ENCODE measurements at places on chromosomes 7 and 10. TPM values are rescaled to one million over a fixed set of nuclear protein-coding genes. Genes with fewer than 3 reads are reported as not detected.

Gene GPR15LG
- not detected for total RNA-seq

DNA sequence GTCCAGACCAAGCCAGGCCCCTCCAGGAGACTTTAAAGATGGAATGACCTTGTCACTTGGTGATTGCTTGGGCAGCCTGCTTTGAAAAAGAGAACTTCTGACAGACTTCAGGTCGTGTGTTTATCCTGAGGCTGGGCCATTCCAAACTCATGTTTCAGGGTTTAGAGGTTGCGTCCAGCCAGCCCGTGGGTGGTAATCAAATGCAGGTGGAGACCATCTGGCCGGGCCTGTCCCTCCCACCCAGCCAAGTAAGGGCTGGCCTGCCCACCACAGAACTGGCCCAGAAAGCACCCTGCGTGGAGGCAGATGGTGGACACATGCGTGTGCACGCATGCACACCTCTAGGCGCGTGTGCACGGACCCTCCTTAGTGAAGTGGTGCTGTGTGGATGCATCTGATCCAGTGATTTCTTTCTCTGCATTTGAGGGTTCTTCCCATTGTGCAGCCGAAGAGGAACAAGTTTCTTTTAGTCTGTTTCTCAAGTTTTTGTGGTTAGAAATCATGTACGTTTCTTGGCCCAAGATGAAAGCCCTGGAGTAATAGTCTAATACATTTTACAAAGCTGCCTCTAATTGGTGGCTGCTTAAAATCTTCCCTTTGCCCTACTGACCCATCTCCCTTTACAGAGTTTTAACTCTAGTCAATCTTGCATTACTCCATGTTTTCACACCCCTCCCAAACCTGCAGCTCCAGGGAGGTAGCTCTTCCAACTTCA, 43.0 kb downstream of the SUFU start:
- no peak overlapping the region for H3K4me3 ChIP-seq
- H3K4me1 ChIP-seq = peaks cover 5% of the 10 kb centered on the region
- H3K27me3 ChIP-seq = no peaks in the 10 kb centered on the region
- DNase-seq = no peak
- H3K27ac ChIP-seq = no peak overlapping the region

Gene C10orf105
- total RNA-seq = 0.11 TPM

DNA sequence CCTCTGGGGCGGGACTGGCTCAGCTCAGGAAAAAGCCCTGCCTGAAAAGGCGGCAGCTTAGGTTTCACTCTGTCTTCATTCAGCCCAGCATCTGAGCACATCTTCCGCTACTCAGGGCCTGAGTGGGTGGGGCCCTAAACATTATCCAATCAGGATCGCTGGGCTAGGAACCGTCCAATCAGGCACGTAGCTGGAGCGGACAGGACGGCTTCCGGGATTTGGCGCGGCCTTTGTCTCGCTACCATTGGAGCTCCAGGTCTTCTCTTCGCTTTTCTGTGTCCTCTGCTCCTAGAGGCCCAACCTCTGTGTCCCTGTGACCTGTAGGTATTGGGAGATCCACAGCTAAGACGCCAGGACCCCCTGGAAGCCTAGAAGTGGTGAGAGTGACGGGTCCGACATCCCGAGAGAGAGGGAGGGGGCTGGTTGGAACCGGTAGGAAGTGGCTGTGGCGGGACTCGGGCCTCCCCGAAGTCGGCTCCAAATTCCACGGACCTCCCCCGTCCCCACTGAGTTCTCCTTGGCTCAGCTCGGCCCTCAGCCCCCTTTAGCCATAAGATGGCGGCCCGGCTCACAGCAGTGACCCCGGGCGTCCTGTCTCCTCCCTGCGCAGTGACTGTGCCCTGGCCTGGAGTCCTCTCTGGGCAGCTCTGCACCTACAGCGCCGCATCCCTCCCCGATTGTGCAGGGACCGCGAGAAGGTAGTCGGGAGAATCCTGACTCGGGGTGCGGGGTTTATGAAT, 99.1 kb downstream of the ZNF680 start:
- no peaks in the 10 kb centered on the region for H3K4me1 ChIP-seq
- no peaks in the 10 kb centered on the region for H3K36me3 ChIP-seq
- H3K27me3 ChIP-seq = no peaks in the 10 kb centered on the region
- DNase-seq = peak; percentile 9
- no peak overlapping the region for H3K27ac ChIP-seq
- H3K4me3 ChIP-seq = peak overlapping the region; percentile 49

DNA sequence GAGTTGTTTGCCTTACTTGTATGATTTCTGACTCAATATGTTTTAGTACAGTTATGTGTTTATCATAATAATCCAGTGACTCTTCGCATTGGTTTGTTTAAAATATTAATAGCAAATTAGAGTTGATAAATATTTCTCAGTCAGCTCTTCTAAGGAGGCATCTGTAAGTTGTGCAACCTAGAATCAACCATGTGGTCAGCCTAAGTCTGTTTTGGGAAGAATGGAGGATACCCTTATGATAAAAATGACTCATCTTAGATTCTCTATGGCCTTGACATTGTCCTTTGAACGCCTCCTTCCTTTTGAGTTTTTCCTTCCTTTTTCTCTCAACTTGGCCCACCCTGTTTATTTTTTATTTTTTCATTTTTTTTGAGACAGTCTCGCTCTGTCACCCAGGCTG, 18.8 kb downstream of the DNAJC9 start:
- peaks cover 21% of the 10 kb centered on the region for H3K36me3 ChIP-seq
- no peak overlapping the region for H3K4me3 ChIP-seq
- no peak overlapping the region for H3K27ac ChIP-seq
- no peaks in the 10 kb centered on the region for H3K27me3 ChIP-seq
- H3K4me1 ChIP-seq = peaks cover 2% of the 10 kb centered on the region
- no peak for DNase-seq

GRCh38 chr10:48478980-48479811, 125.7 kb downstream of the ARHGAP22 start:
- no peaks in the 10 kb centered on the region for H3K36me3 ChIP-seq
- DNase-seq = no peak
- H3K4me3 ChIP-seq = no peak overlapping the region
- no peak overlapping the region for H3K27ac ChIP-seq
- no peaks in the 10 kb centered on the region for H3K4me1 ChIP-seq
- H3K27me3 ChIP-seq = peaks cover 40% of the 10 kb centered on the region

- H3K27me3 ChIP-seq = no peaks in the 10 kb centered on the region
- no peak overlapping the region for H3K4me3 ChIP-seq
- H3K4me1 ChIP-seq = no peaks in the 10 kb centered on the region
- no peaks in the 10 kb centered on the region for H3K36me3 ChIP-seq
- no peak overlapping the region for H3K27ac ChIP-seq
- DNase-seq = no peak
Observed at GRCh38 chr10:28054228-28054860, 55.5 kb upstream of the ODAD2 start.

DNA sequence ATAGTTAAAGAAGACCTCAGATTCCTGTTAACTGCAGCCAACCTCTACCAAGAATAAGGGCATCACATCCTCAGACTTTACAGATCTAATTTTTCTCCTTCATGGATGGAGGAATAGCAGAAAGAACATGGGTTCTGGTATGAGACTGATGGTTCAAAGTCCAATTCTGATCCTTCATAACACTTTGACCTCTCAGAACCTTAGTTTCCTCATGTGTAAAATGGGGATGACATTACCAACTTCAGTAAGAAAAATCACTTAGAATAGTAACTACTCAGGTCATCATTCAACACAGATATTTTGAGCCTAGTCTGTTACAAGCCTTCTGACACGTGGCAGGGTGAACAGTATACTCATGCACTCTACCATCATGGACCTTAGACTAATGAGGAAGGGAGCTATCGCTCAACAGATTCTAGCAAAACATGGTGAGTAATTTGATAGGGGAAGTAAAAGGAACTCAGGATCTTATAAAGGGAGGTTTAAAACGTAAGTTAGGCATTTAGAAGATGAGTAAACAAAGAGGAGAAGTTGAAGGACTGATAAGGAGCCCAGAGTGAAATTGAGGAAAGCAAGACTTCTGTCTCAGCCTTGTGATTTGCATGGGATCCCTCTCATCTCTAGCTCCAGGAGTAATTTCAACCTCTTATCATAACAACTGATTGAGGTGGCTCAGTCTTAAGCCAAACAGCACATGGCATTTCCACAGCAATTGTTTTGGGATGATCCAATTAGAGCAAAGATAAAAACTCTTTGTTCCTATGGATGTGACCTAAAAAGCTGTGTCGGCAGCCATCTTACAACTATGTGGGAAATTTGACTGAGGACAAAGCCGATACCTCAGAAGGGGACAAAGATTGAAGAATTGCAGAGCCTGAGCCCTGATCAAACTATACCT, 69.2 kb upstream of the TCF7L2 start:
- H3K4me3 ChIP-seq = no peak overlapping the region
- no peaks in the 10 kb centered on the region for H3K36me3 ChIP-seq
- DNase-seq = no peak
- H3K27ac ChIP-seq = no peak overlapping the region

- H3K4me3 ChIP-seq = no peak overlapping the region
- no peaks in the 10 kb centered on the region for H3K36me3 ChIP-seq
- no peaks in the 10 kb centered on the region for H3K27me3 ChIP-seq
- no peak for DNase-seq
- H3K4me1 ChIP-seq = peaks cover 17% of the 10 kb centered on the region
Observed at GRCh38 chr10:32878646-32879045, 79.4 kb downstream of the ITGB1 start.

GRCh38 chr7:74023092-74023536, 4.9 kb upstream of the ELN start:
- H3K36me3 ChIP-seq = no peaks in the 10 kb centered on the region
- no peak for DNase-seq
- no peaks in the 10 kb centered on the region for H3K4me1 ChIP-seq
- H3K27ac ChIP-seq = no peak overlapping the region
- H3K4me3 ChIP-seq = no peak overlapping the region
- H3K27me3 ChIP-seq = peaks cover 22% of the 10 kb centered on the region

DNA sequence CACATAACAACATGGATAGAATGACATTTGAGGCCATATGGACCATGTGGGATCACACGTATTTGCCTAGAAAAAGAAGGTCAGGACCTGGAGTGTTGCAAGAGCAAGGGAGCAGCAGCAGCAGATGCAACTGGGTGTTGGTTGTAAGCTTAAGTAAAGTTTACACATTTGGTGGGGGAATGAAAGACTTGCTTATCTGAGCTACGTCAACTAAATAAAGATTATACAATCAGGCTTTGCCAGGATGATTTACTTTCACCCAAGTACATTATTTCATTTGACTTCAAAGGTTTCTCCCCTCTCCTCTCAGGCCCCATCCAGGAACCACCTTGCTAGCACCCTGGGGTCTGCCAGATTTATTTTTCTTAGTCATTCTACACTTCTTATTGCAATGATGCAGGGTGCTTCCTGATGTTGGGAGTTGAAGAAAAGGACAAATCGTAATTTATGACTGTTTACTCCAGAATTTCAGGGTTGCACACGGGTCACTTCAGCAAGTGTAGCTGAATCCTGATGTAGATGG, 591.9 kb upstream of the IGFBP3 start:
- H3K4me3 ChIP-seq = no peak overlapping the region
- H3K27ac ChIP-seq = no peak overlapping the region
- H3K4me1 ChIP-seq = no peaks in the 10 kb centered on the region
- H3K27me3 ChIP-seq = no peaks in the 10 kb centered on the region
- no peaks in the 10 kb centered on the region for H3K36me3 ChIP-seq

Gene NPSR1
- not detected for total RNA-seq

DNA sequence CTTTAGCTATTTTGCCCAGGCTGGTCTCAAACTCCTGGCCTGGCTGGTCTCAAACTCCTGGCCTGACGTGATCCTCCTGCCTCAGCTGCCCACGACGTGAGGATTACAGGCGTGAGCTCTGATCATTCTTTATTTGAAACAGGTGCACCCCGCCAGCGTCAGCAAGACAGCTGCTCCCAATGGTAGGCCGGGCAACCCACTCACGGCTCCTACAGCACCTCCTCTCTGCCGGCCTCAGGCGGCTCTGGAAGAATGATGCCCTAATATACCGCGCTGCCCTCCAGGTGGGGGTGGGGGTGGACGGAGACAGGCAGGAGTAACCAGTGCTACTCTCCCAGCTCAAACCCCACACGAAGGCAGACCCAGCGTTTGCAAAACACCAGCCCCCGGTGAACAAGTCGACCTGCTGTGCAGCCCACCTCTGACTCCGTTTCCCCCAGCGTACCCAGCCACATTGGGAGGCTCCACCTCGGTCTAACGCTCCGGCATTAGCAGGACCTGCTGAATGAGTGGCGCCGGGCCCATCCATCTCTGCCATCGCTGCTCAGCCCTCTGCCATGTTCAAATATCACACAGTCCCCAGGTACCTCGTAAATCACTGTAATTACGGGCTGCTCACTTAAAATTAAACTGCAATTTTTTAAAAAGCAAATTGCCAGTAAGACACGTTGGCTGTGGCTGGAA, 148.6 kb downstream of the ELFN1 start:
- H3K4me1 ChIP-seq = peaks cover 8% of the 10 kb centered on the region
- H3K27ac ChIP-seq = no peak overlapping the region
- no peak overlapping the region for H3K4me3 ChIP-seq
- H3K36me3 ChIP-seq = no peaks in the 10 kb centered on the region
- no peak for DNase-seq

- no peaks in the 10 kb centered on the region for H3K27me3 ChIP-seq
- no peak overlapping the region for H3K4me3 ChIP-seq
- H3K36me3 ChIP-seq = no peaks in the 10 kb centered on the region
- no peak overlapping the region for H3K27ac ChIP-seq
- H3K4me1 ChIP-seq = peaks cover 9% of the 10 kb centered on the region
Observed at GRCh38 chr10:85666987-85667386, 699.6 kb downstream of the GRID1 start.

DNA sequence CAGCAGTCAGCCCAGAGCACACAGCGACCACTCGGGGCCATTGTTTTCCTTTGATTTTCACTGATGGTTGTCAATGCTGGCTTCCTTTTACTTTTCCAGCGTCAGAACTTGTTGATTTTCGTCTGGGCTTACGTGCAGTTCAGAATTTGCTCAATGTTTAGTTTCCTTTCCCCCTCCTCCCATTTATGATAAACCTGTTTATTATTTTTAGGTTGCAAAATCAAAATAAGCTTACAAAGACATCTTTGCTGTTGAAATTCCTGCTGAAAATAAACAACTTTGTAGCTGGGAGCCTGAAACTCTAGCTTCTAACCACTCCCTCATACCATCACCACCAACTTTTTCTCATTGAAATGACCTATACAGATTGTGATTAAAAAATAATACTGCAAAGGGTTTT, 83.1 kb upstream of the LYZL1 start:
- no peak for DNase-seq
- no peak overlapping the region for H3K27ac ChIP-seq
- no peaks in the 10 kb centered on the region for H3K36me3 ChIP-seq

Gene UTF1
- total RNA-seq = 0.28 TPM

DNA sequence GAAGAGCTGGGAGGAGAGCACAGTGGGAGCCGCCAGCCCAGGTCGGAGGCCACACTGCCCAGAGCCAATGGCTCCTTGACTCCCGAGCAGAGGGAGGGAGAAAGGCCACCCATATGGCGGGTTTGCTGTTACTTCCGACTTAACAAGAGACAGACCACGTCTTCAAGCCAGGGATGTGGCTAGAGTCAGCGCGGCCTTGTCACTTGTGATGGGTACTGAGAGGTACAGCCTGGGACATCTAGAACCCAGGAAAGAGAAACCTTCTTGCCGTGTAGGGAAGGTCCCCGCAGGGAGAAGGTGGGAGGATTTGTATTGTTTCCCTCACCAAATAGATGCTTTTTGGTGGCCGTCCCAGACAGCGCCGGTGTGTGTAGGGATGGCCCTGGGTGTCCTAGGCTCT, 127.6 kb downstream of the PAXIP1 start:
- H3K4me1 ChIP-seq = no peaks in the 10 kb centered on the region
- no peak for DNase-seq
- no peaks in the 10 kb centered on the region for H3K27me3 ChIP-seq
- H3K4me3 ChIP-seq = no peak overlapping the region
